ENCODE measurements at places on chromosomes 7 and 10. TPM values are rescaled to one million over a fixed set of nuclear protein-coding genes. Genes with fewer than 3 reads are reported as not detected.

CALHM1 gene
- total RNA-seq: not detected

ZNF727 gene
- 0.58 TPM for total RNA-seq

GIMAP7 gene
- total RNA-seq: 48.4 TPM

SPDYE2B gene
- not detected for total RNA-seq

EN2 gene
- not detected for total RNA-seq

ABCB4 gene
- total RNA-seq: not detected

SLC26A3 gene
- total RNA-seq: not detected

ELMO1 gene
- total RNA-seq: 120 TPM

MNX1 gene
- total RNA-seq: not detected

ZNF22 gene
- total RNA-seq: 14.1 TPM

EBLN1 gene
- total RNA-seq: not detected

UCN3 gene
- not detected for total RNA-seq

SLC18A2 gene
- 0.92 TPM for total RNA-seq

DNA sequence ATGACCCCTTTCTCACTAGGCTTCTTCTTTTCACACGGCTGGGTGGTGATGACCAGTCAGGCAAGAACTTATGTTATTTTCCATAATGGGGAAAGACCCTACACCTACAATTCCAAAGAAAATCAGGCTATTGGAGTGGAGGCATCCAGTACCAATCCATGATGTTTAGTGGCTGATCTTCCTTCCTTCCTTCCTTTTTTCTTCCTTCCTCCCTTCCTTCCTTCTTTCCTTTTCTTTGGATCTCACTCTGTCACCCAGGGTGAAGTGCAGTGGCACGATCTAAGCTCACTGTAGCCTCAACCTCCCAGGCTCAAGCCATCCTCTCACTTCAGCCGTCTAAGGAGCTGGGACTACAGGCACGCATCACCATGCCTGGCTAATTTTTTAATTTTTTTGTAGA is 2.5 kb downstream of the RGS10 start:
- DNase-seq: no peak

DNA sequence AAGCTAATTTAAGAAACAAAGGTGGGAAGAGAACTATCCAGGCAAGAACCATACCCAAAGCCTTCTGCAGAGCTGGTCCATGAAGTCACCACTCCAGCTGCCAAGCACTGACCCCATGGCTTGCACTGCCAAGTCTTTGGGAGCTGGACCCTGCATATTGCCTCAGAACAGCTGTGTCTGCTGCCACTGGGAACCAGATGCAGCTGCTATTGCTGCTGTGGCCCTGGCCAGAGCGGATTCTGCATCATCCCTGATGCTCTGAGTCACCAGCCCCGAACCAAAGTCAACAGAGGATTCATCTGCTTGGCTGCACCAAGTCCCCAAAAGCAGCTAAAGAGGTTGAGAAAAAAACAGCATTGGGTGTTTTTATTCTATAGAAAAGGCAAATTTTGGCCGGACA is 39.2 kb upstream of the GSAP start:
- DNase-seq: no peak

- DNase-seq: no peak
Measured at GRCh38 chr7:79590391-79590790, 136.9 kb upstream of the MAGI2 start.

GRCh38 chr7:45268013-45268412 is 110.4 kb downstream of the RAMP3 start:
- no peak for DNase-seq

GRCh38 chr10:15374566-15374965 is 3.5 kb upstream of the FAM171A1 start:
- no peak for DNase-seq

DNA sequence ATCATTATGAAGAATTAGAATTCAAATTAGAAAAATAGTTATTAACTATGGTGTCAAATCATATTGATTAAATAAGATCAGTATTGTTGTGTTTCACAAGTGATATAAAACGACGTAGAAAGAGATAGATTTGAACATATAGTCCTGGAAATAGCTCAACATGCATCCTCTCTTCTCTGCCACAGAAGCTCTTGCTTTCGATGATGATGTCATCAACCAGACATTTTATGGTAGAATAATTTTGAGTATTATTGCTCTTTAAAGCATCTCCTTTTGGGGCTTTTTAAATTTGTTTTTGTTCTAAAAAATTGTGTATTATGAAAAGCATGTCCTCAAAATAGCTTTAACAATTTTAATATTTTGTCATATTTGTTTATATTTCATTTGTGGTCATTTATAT is 95.0 kb downstream of the DGKB start:
- no peak for DNase-seq

DNA sequence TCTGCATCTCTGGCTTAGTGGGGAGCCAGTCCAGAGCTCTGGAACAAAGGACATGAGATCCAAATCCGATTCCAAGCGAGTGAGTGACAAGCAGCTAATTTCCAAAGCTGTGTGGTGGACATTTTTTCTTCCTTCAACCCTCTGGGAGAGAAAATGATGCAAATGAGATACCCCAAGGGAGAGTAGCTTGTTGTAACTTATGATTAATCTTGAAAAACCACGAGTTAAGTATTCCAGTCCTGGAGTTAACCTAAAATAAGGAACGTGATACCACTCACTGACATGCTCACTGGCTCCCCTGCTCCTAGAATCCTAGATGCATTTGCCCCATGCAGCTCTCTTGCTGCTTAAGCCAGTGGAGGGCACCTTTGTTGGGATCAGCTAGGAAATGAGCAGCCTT is 116.0 kb upstream of the HABP2 start:
- DNase-seq: no peak

GRCh38 chr7:49243521-49243920 is 319.2 kb downstream of the CDC14C start:
- no peak for DNase-seq

DNA sequence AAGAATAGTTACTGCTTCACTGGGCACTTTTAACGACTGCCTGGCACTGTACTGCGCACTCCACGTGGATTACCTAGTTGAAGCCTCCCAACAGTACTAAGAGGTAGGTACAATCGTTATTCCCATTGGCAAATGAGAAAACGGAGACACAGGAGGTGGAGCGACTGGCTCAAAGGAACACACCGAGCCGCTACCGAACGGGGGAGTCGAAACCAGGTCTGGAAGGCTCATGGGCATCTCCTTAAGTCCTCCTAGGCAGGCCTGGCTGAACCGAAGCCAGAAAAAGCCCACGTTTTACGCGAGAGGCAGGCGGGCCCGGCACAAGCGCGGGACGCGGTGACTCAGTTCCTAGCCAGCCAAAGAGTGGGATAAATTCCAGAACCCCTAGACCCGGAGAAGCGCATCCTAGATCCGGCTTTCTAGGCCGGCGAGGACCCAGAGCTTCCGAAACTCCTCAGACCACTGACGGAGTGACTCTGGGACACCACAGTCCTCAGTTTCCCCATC is 472 bp downstream of the PDAP1 start:
- peak; percentile 60 for DNase-seq

GRCh38 chr10:7478727-7479457 is 68.1 kb upstream of the SFMBT2 start:
- DNase-seq: no peak

DNA sequence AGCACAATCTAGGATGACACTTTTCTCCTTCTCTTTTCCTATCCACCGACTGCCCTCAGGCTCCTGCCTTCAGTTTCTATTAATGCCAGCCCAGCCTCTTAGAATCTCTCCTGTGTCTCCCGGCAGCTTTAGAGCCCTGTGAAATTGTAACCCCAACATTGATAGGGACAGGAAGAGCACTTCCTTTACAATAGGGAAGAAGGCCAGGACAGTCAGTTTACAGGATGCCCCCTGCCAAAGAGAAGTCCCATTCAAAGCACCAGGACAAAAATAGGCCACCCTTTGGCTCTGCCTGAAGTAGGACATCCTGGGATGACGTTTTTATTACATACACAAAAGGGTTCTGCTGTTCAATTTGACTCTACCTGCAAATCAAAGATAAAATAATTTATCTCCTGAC is 64.7 kb upstream of the ANK3 start:
- no peak for DNase-seq

- DNase-seq: no peak
Measured at GRCh38 chr10:33573606-33574005, 239.1 kb upstream of the NRP1 start.

GRCh38 chr10:128080231-128080630 is 46.0 kb downstream of the MKI67 start:
- DNase-seq: no peak

GRCh38 chr10:43194266-43194665 is 56.0 kb downstream of the CSGALNACT2 start:
- DNase-seq: no peak

- DNase-seq: no peak
Measured at GRCh38 chr10:97547962-97548361, 24.6 kb upstream of the ANKRD2 start.

GRCh38 chr10:18438361-18439126 is 212.8 kb downstream of the NSUN6 start:
- no peak for DNase-seq

DNA sequence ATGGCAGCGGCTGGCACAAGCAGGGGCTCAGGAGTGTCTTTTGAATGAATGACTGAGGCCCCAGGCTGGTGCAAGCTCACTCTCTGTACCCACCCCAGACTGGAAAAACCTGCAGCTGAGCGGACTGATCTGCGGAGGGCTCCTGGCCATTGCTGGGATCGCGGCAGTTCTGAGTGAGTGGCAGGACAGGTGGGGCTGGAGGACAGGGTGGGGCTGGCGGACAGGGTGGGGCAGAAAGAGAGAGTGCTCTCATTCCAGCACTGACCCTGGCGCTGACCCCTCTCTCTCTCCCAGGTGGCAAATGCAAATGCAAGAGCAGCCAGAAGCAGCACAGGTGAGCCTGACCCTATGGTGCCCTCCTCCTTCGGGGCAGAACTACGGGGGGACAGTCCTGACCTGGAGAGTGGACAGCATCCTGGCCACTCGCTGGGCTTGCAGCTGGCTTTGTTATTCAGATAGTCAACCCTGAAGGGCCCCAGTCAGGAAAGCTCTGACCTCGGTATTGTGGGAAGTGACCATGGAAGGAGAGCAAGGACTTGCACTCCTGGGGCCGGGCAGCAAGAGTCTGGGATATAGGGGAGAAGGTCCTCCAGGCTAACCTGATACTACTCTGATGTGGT is 4.1 kb downstream of the FXYD4 start:
- DNase-seq: no peak

GRCh38 chr7:158057446-158057845 is 530.2 kb downstream of the PTPRN2 start:
- DNase-seq: no peak

All from CD4-positive, alpha-beta T cell (primary cell).